Esophagus muscularis mucosa (tissue), 4 donors: ENCODE measurements at places on chromosomes 13 and 19. TPM values are rescaled to one million over a fixed set of nuclear protein-coding genes. Genes with fewer than 3 reads are reported as not detected.

DNA sequence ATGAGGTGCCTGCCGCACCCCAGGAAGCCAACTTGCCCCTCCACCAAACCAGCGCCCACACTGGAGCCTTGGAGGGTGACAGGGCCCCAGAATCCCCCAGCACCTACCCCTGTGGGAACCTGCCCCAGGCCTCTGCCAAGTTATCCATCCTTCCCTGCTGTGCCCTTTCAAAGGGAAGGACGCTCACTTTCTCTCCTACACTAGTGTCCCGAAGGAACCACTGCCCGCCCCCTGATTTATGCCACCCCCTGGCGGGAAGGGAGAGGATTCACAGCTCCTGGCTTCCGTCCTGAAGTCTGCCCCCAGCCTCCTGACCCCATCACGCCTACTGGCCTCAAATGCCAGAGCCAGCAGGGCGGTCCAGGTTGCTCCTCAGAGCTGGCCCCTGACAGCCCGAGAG, 1.4 kb downstream of the EVI5L start:
- peaks cover 21% of the 10 kb centered on the region for H3K4me1 ChIP-seq
- no peaks in the 10 kb centered on the region for H3K27me3 ChIP-seq
- no peak overlapping the region for H3K27ac ChIP-seq
- H3K4me3 ChIP-seq: no peak overlapping the region
- DNase-seq: no peak
- no peaks in the 10 kb centered on the region for H3K36me3 ChIP-seq

DNA sequence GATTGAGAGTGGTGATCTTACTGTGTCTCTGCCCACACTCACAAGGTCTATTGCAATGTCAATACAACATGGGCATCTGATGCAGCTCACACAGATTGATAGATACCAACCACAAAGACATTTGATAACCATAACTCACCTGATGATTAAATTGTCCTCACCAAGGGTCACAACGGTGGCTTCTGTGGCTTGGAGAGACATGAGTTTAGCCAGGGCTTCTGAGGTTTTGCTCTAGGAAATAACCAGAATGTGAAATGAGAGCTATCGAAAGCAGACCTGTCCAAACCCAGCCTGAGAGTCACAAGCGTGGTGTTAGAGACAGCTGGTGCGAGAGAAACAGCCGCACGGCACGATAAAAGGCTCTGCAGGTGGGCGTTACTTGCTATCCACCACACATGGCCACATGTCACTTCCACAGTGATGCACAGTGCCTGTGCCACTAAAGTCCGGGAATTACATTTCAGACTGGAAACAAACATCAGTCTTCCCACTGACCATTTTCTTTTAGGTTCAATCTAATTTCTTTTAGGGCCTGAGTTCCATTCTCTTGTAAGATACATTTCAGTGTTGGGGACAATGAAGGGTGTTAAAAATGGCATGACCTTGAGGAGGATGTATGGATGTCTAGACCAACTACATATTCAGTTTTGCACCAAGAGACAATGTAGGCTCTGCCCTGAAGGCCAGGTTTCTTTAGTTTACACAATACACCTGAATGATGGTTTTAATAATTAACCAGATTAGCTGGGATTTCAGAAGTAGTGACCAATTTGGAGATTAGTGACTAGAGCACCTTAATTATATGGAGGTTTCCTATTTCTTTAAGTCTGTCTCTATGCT, 53.7 kb downstream of the ATP7B start:
- H3K4me1 ChIP-seq: no peaks in the 10 kb centered on the region
- DNase-seq: no peak
- no peak overlapping the region for H3K27ac ChIP-seq
- H3K4me3 ChIP-seq: no peak overlapping the region
- peaks cover 28% of the 10 kb centered on the region for H3K36me3 ChIP-seq

DNA sequence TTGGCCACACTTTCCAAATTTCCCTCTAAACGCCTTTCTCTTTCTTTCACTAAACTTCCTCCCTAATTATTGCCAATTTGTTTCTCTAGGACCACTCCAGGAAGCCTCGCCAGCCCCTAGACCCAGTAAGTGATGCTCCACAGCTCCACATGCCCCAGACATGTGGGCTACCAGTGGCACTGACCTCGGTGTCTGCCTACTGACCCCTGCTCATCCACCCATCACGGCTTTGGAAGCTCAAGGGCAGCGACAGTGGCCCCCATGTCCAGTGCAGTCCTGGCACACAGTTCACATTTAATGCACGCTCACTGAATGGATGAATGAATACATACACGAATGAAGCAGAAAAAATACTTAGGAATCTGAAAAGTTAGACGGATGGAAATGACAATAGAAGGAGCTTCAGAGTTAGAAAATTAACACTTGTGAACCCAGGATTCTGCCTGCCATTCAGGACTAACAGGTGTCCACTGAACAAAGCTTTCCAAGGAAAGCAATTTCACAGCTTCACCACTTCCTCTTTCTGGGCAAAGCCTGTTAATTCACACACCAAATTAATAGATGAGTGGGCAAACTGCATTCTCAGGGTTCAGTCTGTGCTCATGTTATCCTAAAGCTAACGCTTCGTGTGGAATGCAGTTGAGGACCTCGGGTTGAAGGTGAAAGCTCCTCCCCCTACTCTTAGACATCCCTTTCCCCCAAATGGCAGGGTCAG, 50.9 kb downstream of the CCDC70 start:
- H3K4me3 ChIP-seq: no peak overlapping the region
- H3K4me1 ChIP-seq: no peaks in the 10 kb centered on the region
- DNase-seq: no peak

GJA3 gene
- total RNA-seq: not detected

SMIM44 gene
- total RNA-seq: not detected

PABPC3 gene
- not detected for total RNA-seq

DNA sequence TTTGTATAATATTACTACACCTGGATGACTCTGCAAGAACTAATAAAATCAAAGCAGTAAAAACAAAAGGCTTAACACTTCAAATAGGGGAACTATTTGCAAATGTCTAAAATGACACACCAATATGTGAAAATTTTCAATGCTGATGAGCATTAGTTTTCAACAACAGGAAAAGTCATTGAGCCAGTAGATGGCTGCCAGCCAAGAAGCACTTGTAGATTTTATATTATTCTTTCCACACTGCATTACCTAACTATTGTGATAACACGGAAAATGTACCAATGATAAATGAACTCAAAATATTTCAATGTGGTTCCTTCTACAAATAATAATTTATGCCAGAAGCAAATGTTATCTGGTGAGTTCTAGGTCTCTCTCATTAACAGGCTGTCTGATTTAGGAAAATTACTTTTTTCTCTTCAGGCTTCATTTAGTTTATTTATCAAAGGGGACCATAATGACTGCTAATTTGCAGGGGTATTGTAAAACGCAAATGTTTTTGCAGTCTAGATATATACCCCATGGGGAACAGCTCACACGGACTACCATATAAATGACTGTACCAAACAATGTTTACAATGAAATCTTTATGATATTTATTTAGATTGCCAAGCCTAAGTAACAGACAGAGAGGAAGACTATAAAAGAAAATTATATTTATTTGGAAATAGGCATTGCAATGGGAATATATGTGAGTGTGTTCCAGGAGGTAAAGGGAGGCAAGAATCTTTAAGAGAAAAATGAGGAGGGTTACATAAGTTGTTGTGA, 407.8 kb downstream of the LIG4 start:
- H3K36me3 ChIP-seq: no peaks in the 10 kb centered on the region
- H3K27ac ChIP-seq: no peak overlapping the region
- no peaks in the 10 kb centered on the region for H3K27me3 ChIP-seq
